ENCODE measurements at places on chromosomes 2 and 18.

DNA sequence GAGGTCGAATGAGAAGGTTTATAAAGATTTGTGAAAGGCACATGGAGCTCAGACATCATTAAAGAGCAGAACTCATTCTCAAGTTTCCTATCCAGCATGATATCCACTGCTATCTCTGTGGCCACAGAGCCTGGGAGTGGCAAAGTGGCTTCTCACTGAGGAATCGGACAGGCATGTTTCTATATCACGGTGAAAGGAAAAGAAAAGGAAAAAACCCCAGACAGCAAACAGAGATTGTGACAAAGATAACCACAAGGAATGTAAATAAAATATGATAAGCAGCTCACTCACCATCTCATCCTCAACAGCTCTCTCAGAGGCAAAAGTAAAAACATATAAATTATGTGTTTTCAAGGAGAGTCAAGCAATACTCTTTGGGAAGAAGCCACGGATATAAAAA, 2.5 kb downstream of the PID1 start:
- no peak for DNase-seq

DNA sequence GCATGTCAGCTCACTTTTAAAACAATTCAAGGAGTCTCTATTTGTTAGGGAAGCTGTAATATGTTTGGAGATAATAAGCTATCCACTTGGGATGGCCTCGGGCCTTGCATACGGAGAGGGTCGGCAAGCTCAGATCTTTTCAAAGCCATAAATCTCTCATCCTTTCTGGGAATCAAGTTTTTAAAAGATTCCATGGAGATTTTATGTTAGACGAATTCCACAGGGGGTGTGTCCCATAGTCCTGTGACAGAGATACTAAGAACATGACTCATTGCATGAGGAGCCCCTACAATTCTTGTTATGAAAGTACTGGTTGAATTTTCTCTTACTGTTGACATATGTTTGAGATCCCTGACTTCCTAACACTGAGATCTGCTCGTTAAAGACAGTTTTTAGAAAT, 108.7 kb downstream of the FEZ2 start:
- no peak for DNase-seq

DNA sequence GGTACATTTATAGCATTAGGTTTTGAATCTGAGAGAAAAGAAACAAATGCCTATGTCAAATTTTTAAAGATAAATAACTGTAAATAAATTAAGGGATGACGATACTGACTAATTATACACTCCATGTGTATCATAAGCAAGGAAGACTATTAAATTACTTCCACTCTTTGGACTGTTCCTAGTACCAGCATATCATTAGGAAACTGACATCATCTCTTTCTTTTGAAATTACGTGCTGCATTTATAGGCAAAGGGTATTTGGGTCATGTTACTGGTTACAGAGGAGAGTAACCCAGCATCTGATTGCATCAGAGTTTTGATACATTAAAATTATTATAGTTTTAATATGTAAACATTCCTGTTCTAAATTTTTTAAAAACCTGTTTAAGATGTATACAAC, 309.7 kb downstream of the XIRP2 start:
- no peak for DNase-seq

- no peak for DNase-seq
Measured at GRCh38 chr2:231960810-231961348, 634 bp upstream of the DIS3L2 start.

DNA sequence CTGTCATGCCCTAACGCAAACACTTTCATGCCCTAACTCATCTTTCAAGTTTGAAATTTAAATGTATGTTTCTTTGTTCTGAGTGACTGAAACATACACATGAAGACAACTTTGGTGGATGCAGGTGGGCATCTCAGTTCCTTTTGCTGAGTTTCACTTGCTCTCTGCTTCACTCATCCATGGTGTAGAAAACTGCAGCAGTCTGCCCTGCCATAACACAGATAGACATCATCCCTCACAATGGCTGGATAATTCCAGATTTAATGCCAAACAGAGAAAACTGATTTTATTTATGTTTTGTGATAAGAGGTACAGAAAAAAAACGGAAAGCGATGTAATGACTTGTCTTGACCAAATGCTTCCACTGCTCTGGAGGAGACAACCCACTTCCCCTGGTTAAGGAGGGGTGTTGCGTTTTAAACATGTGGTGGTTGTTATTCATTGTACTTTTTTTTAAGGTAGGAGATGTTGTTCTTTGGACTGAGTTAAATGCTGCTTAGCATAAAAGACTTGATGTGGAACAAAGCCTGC, 70.4 kb downstream of the RHBDD1 start:
- DNase-seq, result no peak

- DNase-seq, result no peak
Measured at GRCh38 chr2:180938451-180938850, 42.0 kb upstream of the UBE2E3 start.

- no peak for DNase-seq
Measured at GRCh38 chr2:98891591-98891990, 44.4 kb downstream of the CRACDL start.

- DNase-seq, result no peak
Measured at GRCh38 chr2:9560628-9561027, 5.0 kb upstream of the ADAM17 start.

- no peak for DNase-seq
Measured at GRCh38 chr2:129806317-129806716, 173.1 kb upstream of the RAB6C start.

DNA sequence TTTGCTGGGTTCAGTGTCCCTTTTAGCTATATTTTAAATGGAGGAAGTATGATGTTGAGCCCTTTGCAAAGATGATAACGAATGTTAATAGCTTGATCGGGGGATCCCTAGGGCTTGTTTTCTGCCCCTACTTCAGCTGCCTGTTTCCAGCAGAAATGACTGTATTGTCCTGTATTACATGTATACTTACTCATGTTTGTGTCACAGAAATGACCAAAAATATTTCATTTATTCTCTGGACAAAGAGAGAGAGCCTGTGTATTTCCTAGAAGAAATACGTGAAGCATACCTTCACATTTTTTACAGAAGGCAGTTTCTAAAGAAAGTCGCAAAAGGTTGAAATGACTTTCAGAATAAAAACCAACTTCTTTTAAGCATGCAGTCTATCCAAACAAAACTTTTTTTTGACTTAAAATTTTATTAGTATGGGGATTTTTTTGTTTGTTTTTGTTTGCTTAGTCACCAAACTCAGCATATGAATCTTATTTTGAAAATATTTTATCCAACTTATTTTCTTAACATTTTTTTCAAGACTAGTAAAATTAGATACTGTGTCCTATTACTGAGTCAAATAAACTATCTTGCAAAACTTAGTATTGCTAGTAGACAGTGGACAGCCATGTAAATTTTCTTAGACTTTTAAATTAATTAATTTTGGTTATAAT, 68.9 kb downstream of the PTRHD1 start:
- no peak for DNase-seq

- no peak for DNase-seq
Measured at GRCh38 chr2:147197754-147198483, 646.9 kb upstream of the ACVR2A start.

GRCh38 chr2:80858965-80859364, 554.4 kb upstream of the LRRTM1 start:
- no peak for DNase-seq

DNA sequence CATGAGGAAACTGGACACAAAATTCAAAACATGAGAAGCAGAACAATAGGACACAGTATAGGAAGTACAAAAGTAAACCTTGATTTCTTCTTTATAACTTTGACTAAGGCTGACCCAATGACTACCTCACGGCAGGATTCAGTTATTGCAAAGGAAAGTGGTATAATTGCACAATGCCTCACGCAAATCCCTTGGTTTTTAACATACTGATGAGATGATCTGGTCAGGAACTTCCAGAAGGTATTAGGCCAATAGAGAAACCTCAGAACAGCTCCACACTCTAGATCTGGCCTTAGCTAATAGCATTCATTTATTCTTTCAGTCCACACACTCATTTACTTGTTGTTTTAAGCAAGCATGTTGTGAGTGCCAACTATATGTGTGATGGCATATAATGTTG, 1526.9 kb upstream of the ACVR2A start:
- DNase-seq, result no peak

DNA sequence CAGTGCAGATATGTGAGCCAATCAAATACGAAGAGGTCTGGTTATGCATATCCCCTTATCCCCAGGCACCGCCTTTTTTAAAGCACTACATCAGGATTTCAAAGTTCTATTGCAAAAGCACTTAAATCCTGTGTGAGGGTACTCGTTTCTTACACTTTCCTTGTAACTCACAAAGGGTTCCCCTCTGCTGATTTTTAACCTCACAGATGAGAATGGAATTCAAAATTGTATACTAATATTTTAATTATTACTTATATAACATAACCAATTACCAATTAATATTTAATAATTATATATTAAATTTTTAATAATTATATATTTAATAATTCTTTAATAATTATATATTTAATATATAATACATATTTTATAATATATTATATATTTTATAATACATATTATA, 126.2 kb upstream of the MAPRE2 start:
- no peak for DNase-seq

DNA sequence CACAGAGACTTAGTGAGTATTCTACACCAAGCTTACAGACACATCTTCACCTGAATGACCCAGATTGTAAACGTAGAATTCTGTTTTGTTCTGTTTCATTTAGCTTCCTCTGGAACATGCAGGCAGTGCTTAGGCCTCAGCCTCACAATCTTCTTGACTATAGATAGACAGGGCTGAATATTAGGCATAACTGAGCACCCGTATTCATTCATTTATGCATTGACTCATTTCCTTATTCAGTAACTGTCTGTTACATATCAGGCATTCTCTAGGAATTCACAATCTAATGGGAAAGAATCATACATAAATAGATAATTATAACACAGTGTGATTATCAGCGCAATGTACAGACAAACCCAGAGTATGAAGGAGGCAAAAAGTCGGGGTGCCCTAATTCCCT, 124.9 kb upstream of the ETAA1 start:
- DNase-seq, result no peak

- DNase-seq, result no peak
Measured at GRCh38 chr2:172456002-172456401, 28.6 kb downstream of the ITGA6 start.

- DNase-seq, result no peak
Measured at GRCh38 chr2:40584432-40584831, 132.5 kb upstream of the SLC8A1 start.

- DNase-seq, result no peak
Measured at GRCh38 chr2:102796337-102796736, 34.5 kb downstream of the TMEM182 start.

DNA sequence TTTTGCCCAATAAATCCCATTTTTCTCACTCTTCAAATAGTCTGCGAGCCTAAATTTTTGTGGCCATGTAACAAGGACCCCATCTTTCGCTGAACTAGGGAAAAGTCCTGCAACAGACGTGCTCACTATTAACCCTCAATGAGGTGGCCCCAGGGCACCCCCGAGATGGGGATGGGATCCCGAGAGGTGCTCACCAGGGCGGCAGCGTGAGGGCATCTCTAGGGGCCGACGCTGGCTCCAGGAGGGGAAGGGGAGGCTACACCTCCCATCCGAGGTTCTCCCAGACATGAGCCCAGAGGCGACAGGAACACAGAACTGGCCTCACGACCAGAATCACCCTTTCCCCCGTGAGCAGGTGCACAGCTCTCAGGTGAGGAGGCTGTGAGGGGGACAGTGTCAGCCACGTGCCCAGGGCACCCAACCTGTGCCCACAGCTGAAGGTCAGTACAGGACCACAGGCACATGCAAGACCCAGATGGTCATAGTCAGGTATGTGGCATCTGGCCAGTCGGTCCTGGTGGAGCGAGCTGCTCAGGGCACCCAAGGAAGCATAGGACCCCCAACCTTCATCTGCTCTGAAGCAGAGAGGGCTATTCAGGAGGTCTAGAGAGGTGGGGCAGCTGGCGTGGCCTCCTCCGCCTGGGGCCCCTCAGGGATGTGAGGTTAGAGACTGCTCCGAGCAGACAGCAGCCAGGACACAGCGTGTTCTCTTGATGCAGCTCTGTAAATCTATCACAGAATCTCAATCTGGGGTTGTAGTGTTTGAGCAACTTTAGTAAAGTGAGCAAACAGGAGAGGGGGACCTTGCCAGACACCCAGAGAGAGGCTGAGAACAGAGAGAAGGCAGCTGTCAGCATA, 62.8 kb downstream of the PXDN start:
- no peak for DNase-seq

GRCh38 chr2:72136933-72137497, 10.6 kb downstream of the CYP26B1 start:
- DNase-seq, result peak; percentile 12

DNA sequence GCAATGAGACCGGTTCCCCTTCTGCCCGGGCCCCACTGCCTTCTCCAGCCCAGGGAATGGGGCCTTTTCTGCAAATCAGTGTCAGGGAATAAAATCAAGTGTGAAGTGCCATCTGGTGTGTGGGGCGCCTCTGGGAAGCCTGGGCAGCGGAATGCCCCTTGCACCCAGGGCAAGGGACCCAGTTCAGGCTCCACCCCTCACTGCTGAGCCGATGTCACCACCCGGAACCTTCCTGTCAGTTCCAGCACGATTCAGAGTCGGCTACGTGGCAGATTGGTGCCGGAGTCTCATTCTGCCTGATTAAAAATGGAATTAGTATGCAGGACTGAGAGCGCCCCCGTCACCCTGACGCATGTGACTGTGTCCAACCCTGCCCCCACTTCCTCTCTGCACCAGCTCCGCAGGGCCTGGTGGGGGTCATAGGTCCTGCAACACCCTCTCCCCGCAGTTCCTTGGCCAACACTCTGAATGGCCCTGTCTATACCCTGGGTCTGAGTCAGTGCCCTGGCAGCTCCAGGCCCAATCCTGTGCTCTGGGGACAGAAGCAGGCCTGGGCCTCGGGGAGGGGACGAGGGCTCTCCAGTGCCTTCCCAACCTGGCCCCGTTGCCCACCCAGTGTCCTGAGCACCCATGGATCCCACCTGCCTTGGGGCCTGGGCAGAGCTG, 8.2 kb upstream of the ALPI start:
- no peak for DNase-seq

DNA sequence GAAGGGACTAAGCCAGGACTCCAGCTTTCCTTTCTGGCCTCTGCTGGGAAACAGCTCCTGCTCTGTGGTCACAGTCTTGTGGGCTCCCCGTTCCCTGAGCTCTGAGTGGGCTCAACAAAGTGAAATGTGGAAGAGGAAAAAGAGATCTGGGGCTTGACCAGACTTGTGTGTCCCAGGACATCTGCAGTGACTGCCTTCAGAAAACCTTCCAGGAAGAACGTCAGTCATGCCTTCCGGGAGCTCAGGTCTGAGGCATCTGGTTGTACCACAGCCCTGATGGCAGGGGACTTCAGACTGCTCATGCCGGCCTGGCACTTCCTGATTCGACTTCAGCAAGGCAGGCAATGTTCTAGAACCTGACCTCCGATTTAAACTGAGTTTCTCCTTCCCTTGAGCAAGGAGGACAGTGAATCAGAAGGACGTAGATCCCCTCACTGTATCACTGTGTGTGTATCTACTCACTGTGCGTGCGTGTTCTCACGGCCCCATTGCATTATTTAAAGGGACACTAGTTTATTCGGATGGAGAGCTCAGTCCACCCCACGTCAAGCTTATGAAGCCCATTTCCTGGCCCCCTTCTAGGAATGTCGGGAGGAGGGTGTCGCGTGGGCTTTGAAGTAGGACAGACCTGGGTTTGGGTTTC, 548 bp upstream of the FBLN7 start:
- DNase-seq, result no peak

- no peak for DNase-seq
Measured at GRCh38 chr2:200689115-200689514, 103.3 kb downstream of the AOX1 start.

Measured in mesothelial cell of epicardium (in vitro differentiated cells).